ENCODE measurements at places on chromosomes 6 and 20. TPM values are rescaled to one million over a fixed set of nuclear protein-coding genes. Genes with fewer than 3 reads are reported as not detected.

DNA sequence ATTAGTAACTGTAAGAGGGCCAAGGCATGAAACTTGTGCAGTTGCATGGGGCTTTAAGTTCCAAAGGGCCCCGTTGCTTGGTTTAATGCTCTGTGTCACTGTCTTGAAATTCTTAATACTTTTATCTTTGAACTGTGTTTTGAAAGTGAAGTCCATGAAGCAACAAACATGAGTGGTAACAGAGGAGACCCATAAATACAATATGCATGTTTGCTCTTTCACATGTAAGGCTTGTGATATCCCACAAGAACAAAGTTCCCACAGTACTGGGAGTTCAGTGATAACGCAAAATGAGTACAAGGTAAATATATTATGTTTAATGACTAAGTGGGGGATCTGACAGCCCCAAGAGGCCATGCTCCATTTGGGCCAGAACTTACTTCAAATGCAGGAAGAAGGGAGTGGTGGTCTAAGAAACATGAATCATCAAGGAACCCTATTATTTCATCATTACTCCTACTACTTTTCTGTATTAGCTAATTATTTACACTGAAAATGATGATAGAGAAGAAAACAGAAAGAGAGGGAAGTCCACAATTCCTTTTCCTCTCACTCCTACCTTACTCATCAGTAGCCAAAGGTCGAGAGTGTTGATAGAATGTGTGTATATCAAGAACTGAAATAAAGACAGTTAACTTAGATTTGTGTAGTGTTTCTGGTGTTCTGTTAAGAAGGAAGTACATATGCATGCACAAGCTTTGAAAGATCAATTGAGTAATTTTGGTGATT lies 157.3 kb downstream of the PHF3 start:
- peaks cover 5% of the 10 kb centered on the region for H3K27me3 ChIP-seq
- no peaks in the 10 kb centered on the region for H3K4me1 ChIP-seq
- no peak overlapping the region for H3K27ac ChIP-seq

DNA sequence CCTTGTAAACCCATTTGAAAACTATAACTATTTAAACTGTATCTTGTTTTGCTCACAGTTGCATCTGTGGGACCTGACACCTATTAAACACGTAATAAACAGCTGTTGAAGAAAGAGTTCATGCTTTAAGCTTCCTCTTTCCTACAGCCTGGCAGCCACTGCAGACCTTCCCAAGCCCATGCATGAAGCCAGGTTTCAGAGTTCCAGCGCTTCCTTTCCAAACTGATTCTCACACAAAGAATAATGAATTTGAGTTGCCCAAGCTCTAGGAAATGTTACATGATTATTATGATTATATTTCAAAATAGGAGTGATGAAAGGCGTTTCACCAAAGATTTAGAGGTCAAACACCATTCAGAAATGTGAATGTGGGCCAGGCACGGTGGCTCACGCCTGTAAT lies 3.7 kb downstream of the AGPAT4 start:
- no peak overlapping the region for H3K27ac ChIP-seq
- no peak overlapping the region for H3K4me3 ChIP-seq
- no peaks in the 10 kb centered on the region for H3K27me3 ChIP-seq

- H3K27me3 ChIP-seq, result no peaks in the 10 kb centered on the region
- H3K4me1 ChIP-seq, result no peaks in the 10 kb centered on the region
- DNase-seq, result no peak
- H3K36me3 ChIP-seq, result no peaks in the 10 kb centered on the region
- no peak overlapping the region for H3K4me3 ChIP-seq
Observed at GRCh38 chr6:47934023-47934422, 152.2 kb downstream of the OPN5 start.

DNA sequence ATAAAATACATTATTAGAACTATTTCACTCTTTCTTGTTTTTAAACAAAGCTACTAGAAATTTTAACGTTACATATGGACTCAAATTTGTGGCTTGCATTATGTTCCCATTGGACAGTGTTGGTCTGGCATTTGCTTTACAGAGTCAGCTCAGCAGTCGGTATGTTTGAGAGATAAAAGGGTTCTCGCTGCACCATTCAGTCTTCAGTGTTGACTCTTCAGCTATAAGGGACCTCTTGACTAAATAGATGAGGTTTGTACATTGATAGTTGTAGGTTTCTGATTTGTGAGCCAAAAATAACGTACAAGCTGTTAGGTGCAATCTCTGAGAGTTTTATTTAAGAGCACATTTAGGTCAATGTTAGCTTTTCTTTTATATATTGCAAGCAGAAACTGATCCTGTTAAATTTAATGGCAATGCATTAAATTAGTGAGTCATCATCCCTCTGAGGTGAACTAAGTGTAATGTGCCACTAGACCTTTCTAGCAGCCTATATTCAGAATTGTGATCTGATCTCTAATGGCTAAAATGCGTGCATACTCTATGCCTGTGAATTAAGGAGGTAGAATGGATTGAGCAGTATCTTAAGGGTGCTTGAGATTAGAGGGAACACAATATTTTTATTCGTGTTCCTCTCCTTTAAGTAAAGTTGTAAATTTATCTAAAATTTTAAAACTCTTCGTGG lies 485.6 kb upstream of the SYNCRIP start:
- no peaks in the 10 kb centered on the region for H3K36me3 ChIP-seq
- no peaks in the 10 kb centered on the region for H3K4me1 ChIP-seq
- H3K27me3 ChIP-seq, result no peaks in the 10 kb centered on the region
- no peak overlapping the region for H3K4me3 ChIP-seq

- H3K4me3 ChIP-seq, result peak overlapping the region; percentile 37
- peak; percentile 69 for DNase-seq
- no peaks in the 10 kb centered on the region for H3K27me3 ChIP-seq
- no peak overlapping the region for H3K27ac ChIP-seq
- H3K4me1 ChIP-seq, result peaks cover 4% of the 10 kb centered on the region
Observed at GRCh38 chr6:148559848-148560433, 186.9 kb upstream of the UST start.

GRCh38 chr20:63315731-63316491 lies 22.9 kb downstream of the COL20A1 start:
- no peak for DNase-seq
- H3K27ac ChIP-seq, result no peak overlapping the region
- peaks cover 29% of the 10 kb centered on the region for H3K27me3 ChIP-seq

DNA sequence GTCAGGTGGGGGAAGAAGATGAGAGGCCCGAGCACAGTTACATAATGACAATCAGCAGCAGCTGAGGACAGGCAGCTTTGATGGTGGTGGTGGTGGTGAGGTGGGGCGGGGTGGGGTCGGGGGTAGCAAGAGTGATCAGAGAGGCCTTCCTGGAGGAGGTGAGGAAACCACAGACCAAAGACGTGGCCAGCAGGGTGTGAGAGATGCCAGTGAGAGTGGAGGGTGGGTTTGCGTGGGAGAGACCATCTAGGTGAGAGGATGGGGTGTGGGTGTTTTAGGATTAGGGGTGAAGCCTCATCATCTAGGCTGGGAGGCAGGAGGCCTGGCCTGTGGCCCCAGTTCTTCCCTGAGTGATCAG lies 76.0 kb upstream of the TOX2 start:
- no peaks in the 10 kb centered on the region for H3K36me3 ChIP-seq
- no peaks in the 10 kb centered on the region for H3K27me3 ChIP-seq
- peak; percentile 14 for DNase-seq
- no peak overlapping the region for H3K27ac ChIP-seq
- no peak overlapping the region for H3K4me3 ChIP-seq
- peaks cover 22% of the 10 kb centered on the region for H3K4me1 ChIP-seq

The ABCC10 gene
- 10.9 TPM for total RNA-seq

The ASIP gene
- total RNA-seq, result not detected

The KHDC1L gene
- not detected for total RNA-seq
